Activated T-helper 1 cell treated with anti-CD3 and anti-CD28 coated beads, Interleukin-2, amount 50 U/mL, for 16 hours (primary cell): ENCODE measurements at places on chromosomes 1 and 21.

- no peak for DNase-seq
Observed at GRCh38 chr1:243549791-243550190, 293.9 kb downstream of the SDCCAG8 start.

GRCh38 chr1:88697503-88697902, 13.4 kb downstream of the PKN2 start:
- no peak for DNase-seq

- no peak for DNase-seq
Observed at GRCh38 chr1:177923441-177923840, 46.4 kb downstream of the SEC16B start.

DNA sequence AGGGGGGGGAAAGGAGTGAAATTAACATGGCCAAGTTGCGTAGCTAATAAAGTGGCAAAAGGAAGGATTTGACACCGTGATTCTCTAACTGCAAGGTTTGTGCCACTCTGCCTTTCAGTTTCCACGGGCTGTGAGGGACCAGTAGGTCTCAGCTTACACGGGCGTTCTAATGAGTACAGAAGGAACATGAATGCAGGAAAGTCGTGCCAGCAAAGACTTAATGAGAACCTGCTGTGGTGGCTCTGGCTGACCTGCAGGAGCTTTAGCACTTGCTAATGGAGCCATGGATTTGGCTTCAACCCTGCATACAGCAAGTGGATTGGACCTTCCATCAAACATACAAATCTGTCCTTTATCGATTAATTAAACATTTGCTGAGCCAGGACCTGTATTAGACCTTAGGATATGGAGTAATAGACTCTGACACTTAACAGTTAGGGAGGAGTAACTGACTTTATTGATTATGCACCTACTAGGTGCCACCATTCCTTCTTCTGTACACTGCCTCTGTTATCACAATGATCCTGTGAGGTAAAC, 15.1 kb upstream of the PITHD1 start:
- DNase-seq = no peak

DNA sequence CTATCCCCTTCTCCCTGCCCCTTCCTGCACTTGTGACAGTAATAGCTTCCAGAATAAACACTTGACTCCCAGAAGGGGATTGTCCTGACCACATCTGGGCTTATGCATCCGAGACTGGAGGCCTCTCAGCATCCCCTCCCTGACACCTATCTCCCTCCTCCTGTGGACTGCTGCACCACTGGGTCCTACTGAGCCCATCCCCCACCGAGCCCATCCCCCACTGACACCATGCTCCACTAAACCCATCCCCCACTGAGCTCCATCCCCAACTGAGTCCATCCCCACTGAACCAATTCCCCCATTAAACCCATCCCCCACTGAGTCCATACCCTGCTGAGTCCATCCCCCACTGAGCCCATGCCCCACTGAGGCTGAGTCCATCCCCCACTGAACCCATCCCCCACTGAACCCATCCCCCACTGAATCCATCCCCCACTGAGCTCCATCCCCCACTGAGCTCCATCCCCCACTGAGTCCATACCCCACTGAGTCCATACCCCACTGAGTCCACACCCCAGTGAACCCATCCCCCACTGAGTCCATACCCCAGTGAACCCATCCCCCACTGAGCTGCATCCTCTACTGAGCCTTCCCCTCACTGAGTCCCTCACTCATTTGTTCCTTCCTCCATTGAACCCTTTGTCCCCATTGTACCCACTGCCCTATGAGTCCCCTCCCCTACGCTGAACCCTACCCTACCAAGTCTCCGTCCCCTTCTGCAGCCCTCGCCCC, 5.6 kb downstream of the PDZK1IP1 start:
- no peak for DNase-seq

DNA sequence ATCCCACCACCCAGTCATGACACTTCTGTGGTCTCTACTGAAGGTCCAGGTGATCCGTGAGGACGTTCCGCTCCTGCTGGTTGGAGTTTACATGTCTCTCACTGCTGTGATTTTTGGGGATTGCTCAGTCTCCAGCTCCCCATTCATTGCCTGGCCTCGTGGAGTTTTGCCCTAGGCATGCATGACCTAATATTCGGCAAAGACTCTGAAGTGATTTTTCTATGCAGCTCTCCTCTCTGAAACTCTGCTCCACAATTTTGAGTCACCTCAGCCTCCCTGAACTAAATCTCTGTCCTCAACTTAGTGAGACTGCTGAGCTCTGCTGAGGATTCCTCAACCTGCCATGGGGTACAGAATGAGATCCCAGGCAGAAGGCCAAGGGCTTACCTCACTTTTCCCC, 174.4 kb upstream of the FGGY start:
- DNase-seq = no peak

DNA sequence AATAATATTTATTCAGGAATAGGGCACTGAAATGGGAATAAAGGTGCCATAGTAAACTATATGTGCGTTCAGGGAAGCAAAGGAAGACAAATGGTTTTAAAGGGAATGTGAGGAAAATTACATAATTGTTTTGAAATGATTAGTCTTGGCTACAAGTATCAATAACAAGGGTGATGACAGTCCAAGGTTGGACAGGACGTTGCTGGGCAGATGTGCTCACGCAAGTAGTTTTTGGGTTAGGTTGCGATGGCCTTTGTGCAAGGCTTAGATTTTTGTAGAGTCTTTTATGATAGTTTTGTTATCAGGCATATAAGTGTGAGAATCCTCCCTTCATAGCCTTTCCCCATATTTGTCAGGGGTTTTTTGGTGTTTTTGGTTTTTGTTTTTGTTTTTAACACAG, 57.0 kb downstream of the SPATA6 start:
- DNase-seq = no peak

DNA sequence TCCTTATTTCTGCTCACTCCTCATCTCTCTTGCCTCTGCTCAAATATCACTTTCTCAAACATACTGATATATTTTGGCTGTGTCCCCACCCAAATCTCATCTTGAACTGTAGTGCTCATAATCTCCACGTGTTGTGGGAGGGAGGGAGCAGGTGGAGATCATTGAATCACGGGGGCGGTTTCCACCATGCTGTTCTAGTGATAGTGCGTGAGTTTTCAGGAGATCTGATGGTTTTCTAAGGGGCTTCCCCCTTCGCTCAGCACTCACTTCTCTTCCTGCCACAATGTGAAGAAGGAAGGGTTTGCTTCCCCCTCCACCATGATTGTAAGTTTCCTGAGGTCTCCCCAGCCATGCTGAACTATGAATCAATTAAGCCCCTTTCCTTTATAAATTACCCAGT, 26.6 kb downstream of the ZBTB8OS start:
- no peak for DNase-seq

GRCh38 chr21:41133874-41134522, 34.0 kb upstream of the BACE2 start:
- DNase-seq = no peak

DNA sequence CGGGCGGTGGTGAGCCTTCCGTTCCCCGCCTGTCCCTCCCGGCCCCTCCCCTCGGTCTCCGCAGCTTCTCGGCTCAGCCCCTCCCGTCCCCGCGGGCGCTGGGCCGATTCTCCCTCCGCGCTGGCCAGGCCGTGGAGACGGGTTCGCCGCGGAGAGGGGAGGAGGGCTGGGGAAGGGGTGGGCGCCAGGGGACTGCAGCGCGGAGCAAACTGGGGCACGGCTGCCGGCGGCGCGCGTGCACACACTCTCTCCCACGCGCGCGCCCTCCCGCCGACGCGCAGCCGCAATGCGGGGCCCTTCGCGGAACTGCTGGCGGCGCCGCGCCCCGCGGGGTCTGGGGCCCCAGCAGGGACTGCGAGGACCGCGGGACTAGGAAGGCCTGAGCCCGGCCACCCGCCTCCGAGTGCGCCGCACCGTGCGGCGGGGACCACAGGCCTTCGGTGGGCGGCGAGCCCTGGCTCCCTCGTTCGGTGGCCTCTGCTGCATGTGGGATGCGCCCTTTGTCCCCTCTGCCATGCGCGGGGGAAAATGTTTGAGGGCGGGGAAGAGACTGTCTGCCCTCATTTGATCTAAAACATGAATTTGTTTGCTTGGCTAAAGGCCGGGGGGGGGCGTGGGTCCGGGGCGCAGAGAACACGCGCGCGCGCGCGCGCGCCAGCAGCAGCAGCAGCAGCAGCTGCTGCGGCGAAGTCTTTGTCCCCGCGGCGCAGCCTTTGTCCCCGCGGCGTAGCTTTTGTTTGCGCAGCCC, 90.7 kb upstream of the VAMP3 start:
- no peak for DNase-seq

- DNase-seq = no peak
Observed at GRCh38 chr21:46626975-46627501, 8.4 kb upstream of the PRMT2 start.

- no peak for DNase-seq
Observed at GRCh38 chr1:55318116-55318817, 103.1 kb upstream of the USP24 start.

DNA sequence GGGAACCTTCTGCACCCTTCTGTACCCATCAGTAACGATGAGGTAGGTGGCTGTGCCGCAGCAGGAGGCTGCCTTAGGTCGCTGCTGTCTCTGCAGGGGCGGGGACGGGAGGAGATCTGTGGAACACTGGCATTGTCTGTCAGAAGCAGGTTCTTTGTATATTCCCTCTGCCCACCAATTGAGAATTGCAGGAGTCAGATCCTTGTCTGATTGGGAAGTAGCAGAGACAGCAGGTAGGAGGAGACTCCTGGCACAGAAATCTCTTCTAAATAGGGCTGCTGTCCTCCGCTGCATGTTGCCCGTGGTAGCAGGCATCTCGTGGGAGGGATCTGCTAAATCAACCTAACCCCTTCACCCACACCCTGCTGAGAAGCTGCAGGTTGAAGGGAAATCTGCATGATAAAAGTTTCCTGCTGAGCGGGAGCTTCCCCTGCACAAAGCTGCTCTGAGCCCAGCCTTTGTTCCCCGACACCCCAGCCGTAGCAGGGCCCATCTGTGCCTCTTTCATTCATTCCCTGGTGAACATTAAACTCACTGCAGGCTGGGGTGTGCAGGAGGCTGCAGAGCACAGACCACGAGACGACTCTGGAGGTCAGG, 15.9 kb downstream of the SARS1 start:
- no peak for DNase-seq

DNA sequence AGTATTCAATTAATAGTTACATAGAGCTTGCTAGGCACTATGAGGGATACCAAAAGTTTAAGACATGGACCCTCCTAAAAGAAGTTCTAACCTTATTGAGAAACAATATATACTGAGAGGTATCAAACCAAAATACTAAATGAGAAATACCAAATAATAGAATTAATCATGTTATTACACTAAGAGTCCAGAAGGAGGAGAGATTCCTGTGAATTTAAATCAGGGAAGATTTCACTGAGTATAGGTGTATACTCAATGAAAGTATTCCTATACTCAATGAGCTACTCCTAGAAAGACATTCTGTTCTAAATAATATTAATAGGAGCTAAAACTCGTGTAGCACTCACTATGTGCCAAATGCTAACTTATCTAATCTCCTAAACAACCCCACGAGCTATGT, 9.4 kb downstream of the CR1L start:
- DNase-seq = no peak

DNA sequence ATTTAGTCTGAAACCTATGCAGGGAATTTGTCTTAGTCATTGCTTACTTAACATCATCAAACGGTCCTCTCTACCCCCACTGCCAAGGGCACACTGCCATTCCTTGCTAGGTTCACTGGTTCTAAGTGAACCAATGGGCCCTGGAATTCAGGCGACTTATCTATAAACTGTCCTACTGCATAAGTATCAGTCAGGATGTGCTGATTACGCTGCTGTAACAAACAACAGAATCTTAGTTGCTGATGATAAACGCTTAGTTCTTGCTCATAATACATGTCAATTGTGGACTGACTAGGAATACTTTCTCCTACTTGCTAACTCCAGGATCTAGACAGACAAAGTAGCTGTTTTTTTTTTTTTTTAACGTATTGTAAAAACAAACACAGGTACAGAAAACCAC, 136.1 kb downstream of the PRDM2 start:
- no peak for DNase-seq

DNA sequence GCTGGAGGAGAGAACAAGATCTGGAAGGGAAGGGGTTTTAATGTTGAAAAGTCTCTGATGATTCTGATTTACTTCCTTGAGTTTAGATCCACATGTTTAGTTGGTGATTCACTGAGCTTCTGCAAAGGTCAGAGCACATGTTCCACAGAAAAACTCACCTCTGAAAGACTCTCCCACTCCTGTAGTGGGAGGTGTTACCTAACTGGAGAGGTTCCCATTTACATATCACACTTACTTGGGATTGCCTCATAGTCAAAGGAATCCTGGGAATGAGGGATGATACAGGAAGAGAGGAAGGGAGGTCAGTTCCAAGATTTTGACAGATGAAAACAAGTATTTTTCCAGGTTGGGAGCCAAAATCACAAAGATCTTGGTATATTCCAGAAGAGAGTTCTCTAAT, 2.7 kb upstream of the NTNG1 start:
- no peak for DNase-seq

GRCh38 chr1:31879981-31880608, 58.1 kb downstream of the PTP4A2 start:
- no peak for DNase-seq

GRCh38 chr21:36710729-36711048, 11.8 kb downstream of the SIM2 start:
- DNase-seq = no peak

DNA sequence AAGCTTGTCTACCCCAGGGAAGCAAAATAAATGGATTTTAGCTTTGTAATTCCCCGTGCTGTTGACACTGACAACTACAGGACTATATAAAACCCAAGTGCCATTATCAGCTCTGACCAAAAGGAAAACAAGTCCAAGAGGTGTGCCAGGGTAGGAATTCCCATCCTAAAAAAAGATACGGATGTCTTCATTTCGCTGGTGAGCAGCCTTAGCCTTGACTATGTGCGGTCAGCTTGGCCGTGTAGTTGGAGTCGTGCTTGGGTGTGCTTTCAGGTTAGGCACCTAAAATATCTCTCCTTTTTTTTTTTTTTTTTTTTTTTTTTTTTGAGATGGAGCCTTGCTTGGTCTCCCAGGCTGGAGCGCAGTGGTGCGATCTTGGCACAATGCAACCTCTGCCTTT, 28.9 kb upstream of the ACTN2 start:
- no peak for DNase-seq
